T-cell (primary cell): ENCODE measurements at places on chromosomes 13 and 19. TPM values are rescaled to one million over a fixed set of nuclear protein-coding genes. Genes with fewer than 3 reads are reported as not detected.

The STOML3 gene
- not detected for total RNA-seq

The GPALPP1 gene
- 30.1 TPM for total RNA-seq

The HIPK4 gene
- total RNA-seq: 0.20 TPM

The LILRB5 gene
- total RNA-seq: not detected

DNA sequence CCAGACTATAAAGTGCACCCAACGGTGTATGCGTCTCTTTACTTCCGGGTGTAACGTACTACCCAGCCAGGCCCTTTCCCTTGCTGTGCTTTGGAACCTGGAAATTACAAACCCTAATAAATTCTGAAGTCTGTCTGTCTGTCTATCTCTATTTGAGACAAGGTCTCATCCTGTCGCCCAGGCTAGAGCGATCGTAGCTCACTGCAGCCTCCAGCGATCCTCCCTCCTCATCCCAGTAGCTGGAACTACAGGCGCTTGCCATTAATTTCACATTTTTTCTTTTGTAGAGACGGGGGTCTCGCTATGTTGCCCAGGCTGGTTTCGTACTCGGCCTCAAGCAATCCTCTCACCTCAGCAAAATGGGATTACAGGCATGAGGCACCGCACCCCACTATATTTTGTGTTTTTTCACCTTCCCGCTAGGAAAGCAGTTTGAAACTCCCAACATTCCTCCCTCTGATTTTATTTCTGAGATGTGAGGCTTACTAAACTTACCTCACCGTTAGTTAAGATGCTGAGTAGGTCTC lies 469 bp upstream of the RNF6 start:
- no peak for DNase-seq

DNA sequence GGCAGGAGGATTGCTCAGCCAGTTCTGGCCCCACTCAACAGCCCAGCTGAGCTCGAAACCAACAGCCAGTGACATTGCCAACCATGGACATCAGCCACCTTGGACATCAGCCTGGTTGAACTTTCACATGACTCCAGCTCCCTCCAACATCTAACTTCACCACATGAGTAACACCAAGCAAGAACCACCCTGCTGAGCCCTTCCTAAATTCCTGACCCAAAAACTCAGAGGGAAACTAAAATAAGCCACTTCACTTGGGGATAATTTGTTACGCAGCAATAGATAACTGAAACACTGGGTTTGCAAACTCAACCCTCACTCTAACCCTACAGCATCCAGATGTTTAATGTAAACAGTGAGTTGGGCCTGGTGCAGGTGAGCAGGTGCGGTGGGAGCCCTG lies 10.7 kb upstream of the LRFN3 start:
- DNase-seq: no peak

- no peak for DNase-seq
These were observed 153.5 kb downstream of the STK24 start for GRCh38 chr13:98423417-98423816.
